ENCODE measurements at places on chromosomes 2 and 18.

DNA sequence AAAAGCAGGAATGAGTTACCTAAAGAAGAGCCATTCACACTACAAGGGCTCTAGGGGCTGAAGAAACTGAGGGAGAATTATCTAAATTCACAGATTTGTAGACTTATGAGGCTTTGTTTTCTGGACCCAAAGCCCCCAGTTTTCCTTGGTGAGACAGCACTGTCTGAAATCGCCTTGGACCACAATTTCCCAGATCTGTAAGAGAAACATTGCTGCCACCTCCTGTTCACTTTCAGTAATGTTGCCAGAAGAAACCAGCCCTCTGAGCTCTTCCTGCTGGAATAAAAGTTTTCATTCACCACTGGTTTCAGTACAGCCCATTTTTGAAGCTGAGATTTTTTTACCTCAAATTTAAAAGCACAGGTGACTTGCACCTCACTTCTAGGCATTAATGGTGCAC lies 169.2 kb downstream of the CDH20 start:
- no peak for ATAC-seq

DNA sequence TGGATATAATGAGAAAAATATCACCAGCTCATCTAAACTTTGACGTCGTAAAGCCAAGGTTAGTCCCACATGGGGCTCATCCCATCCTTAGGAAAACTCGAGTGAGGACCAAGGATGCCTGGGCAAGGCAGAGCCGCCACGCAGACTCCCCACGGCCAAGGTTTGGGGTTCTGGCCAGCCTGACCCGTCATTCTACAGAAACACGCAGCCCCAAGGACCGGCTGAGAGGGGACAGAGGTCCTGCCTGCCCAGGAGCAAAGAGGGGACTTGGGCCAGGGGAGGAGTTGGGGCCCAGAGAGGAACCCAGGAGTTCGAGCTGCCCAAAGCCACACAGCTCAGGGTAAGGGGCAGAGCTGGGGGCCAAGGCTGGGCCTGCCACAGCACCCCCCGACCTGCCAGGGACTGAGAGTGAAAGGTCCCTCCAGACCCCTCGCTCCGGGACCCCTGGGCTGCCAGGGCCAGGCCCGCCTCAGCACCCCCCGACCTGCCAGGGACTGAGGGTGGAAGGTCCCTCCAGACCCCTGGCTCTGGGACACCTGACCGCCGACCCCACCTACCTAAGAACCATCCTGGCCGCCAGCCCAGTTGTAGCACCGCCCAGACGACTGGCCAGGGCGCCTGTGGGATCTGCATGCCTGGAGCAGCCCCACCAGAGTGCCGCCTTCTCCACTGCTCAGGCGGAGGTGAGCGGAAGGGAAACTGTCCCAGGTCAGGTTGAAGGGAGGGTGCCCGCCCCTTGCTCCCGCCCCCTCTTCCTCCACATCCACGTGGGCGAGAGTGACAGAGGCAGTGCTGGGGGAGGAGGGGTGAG lies at the start of gene PDCD1:
TSS of gene PDCD1 (minus strand) at position 689 of the 811 bp plus-strand sequence. CDS start at position 633, 56 bp downstream.
- ATAC-seq, result peak; percentile 62

GRCh38 chr2:38129987-38130386 lies 54.0 kb upstream of the CYP1B1 start:
- ATAC-seq, result no peak

- no peak for ATAC-seq
Measured at GRCh38 chr2:23767876-23768621, 158.9 kb downstream of the ATAD2B start.

DNA sequence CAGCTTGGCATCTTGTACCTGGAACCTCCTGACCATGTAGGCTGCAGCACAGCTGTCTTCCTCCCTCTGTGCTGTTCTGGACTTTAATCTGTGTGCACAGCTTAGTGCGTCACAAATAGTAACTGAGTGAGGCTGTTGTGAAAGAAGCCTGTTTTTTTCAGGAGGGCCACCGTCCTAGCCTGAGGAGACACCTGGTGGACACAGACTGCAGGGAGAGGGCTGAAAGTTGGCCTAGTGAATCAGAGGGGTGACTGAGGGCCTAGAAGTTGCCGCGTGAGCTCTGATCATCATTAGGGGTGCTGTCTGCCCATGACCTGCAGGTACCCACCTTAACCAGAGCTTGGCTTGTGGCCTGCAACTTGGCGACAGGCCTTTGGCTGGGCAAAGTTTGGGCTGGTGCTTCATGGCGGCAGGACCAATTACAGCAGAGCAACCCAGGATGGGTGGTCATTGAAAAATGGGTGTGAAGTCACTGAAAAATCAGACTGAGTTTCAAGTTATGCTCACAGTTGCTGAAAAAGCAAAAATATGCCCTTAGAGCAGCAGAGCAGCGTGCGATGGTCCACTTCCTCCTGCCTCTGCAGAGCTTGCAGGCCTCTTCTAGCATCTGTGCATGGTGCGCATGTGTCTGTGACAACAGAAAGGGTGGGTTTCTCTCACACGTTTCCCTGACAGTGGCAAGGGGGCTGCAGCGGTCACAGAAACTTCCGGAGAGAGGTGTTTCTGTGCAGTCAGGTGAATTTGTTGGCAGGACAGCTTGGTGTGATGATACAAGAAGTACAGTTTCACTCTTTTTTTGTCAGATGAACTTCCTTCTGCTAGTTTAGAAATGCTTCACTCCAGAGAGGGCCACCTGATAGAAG lies 9.6 kb downstream of the GDF7 start:
- ATAC-seq, result peak; percentile 91

DNA sequence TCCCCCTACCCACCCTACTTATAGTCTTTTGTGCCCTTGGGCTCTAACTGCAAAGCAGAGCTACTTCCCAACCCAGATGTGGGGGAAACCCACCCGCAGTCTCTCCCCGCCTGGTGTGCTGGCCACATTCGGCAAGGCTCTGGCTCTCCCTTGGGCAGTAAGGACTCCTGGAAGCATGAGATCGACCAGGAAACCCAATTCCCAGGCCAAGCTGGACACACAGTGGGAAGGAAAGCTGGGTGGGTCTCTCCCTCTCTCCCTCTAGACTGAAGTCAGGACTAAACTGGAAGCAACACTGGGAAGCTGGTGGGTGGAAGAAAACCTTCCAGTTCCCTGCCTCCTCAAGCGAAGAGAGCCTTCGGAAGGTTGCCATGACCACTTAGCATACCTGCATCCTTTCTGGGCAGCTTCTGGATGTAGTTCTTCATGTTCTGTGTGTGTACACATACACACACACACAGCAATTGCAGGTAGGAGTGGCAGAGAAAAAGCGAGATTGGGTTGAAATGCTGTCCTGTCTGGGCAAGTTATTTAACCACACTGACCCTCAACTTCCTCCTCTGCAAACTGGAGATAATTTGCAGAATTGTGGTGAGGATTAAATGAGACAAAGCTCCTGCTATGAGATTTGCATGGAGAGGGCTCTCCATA lies 33.9 kb downstream of the ZBTB7C start:
- ATAC-seq, result no peak

DNA sequence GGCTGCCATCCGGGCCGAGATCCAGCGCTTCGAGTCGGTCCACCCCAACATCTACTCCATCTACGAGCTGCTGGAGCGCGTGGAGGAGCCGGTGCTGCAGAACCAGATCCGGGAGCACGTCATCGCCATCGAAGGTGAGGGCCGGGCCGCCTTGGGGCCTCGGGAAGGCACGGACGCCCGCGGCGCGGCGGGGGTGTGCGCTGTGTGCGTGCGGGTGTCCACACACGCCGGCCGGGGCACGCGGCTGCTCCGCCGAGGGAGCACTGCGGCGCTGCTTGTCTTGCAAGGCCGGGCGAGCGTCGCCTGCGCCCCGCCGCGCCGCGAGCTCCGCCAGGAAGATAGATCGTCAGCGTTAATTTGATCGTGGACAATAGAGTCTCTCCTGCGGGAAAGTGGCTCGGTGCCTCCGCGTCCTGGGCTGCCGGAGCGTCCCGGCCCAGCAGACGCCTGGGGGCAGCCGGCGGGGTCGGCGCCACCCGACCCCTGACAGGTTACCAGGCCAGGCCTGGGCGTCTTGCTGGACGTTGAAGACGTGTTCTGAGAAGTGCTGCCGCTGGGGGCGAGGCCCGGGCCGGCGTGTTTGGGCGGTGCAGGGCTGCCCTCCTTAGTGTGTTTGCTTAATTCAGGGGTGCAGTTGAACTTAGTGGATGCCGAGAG lies 1.0 kb downstream of the AGAP1 start:
- no peak for ATAC-seq

DNA sequence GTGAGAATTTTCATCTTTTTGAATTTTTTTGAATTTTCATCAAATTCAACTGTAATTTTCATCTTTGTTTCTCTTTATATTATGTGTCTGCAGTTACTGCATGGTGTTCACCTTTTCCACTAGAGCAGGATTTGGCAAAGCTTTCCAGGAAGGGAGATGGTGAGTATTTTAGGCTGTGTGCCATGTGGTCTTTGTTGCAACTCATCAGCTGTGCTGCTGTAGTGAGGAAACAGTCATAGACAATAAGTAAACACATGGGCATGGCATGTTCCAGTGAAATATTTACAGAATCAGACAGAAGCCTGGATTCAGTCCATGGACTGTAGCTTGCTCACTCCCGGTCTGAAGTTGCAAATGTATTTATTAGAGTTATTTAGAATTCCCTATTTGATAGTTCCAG lies 120.4 kb downstream of the DCDC2C start:
- no peak for ATAC-seq

- ATAC-seq, result no peak
Measured at GRCh38 chr18:10514082-10514481, 11.7 kb upstream of the NAPG start.

- ATAC-seq, result no peak
Measured at GRCh38 chr18:47485221-47485797, 233.8 kb upstream of the SKOR2 start.

DNA sequence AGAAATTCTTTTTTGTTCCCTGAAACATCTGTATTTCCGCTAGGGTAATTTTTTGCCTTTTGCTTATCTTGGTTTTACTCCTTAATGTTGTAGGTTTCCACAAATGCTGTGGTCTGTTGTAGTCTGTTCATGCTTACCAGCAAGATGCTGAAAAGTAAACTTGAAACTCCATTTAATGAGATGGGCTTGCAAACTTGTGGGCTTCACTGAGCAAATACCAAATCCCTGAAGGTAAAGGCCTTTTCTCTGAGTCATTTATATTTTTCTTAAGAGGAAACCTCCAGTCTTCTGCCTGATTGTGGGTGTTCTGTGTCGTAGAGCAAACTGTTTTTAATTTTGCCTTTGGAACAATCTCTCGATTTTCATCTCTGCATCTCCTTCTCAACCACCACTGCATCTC lies 9.3 kb downstream of the SP140 start:
- peak; percentile 88 for ATAC-seq
